PC-3 (cell line): ENCODE measurements at places on chromosomes 3 and 15.

DNA sequence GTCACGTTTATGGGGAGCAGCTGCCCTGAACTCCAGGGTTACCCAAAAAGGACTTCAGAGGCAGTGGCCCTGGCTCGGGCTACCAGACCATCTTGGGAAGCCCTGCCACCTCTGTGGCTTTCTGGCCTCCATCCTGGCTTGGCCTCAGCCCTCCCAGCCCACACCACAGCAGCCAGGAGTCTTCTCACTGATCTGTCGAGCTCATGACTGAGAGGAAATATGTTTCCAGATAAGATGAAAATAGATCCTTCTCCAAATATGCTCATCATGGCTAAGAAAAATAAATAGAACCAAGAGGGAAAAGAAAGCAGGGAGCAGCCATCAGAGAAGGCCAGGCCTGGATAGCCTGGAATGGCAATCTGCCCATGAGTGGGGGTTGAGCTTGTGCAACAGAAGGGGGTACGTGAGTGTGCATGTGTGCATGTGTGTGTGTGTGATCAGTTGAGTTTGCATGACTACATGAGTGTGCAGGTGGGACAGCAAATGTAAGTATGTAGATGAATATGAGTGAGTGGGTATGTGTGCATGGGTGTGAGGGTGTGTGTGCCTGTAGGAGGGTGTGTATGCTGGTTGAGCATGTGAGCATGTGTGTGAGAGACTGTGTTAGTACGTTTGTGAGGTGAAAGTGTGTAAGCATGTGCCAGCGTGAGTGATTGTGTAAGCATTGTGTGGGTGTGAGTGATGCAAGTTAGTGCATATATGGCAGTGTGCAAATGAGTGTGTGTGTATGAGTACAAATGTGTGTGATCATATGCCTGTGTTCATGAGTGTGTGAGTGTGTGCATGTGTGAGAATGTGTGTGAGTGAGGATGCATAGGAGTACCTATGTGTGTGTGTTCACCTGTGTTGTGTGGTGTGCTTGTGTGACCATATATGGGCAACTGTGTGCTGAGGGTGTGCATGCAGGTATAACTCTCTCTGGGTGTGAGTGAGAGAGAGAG, 9.9 kb upstream of the RFT1 start:
- no peak for DNase-seq

- DNase-seq: no peak
Observed at GRCh38 chr3:50255251-50255615, 13.7 kb upstream of the SEMA3B start.

GRCh38 chr3:79200456-79200855, 567.3 kb downstream of the ROBO1 start:
- DNase-seq: no peak

DNA sequence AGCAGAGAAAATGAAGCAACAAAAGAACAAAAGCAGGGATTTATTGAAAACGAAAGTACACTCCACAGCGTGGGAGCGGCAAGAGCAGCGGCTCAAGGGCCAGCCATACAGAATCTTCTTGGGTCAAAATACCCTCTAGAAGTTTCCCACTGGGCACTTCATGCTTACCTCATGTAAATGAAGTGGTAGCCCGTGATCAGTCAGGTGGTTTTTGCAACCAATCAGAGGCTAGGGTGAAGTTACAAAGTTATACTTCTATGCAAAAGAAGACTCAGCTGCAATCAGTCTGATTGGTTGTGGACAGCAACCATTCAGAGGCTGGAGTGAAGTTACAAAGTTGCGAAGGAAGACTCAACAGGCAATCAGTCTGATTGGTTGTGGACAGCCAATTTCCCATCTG, 37.8 kb upstream of the TRH start:
- peak; percentile 30 for DNase-seq

DNA sequence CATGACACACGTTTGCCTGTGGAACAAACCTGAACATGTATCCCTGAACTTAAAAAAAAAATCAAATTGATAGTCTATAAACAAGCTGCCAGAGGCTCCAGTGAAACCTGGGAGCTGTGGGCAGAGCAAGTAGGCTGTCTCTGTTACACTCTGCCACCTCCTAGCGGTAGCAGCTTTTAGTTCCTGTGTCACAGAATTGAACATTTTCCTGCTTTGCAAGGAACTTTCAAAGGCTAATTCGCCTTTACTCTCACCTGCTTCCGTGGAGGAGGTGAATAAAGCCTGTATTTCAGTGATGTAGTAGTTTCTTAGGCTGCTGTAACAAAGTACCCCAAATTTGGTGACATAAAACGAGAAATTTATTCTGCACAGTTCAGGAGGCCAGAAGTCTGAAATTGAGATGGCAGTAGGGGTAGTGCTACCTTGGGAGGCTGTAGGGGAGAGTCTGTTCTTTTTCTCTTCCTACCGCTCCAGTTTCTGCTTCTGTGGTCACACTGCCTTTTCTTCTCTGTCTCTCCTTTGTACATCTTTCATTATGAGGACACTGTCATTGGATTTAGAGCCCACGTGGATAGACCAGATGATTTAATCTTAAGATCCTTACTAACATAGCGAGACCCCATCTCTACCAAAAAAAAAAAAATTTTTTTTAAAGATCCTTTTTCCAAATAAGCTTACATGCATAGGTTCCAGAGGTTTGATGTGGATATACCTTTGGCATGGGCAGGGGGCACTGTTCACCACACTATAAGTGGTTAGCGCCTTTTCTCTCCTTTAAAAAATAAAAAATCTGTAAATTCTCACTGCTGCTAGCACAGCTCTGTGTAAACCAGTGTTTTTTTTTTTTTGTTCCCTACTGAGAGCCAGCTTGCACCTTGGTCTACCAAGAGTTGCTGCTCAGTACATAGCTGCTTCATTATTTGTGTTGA, 25.3 kb downstream of the FBXO22 start:
- DNase-seq: peak; percentile 32

GRCh38 chr3:126696701-126697267, 7.3 kb upstream of the CHCHD6 start:
- no peak for DNase-seq

DNA sequence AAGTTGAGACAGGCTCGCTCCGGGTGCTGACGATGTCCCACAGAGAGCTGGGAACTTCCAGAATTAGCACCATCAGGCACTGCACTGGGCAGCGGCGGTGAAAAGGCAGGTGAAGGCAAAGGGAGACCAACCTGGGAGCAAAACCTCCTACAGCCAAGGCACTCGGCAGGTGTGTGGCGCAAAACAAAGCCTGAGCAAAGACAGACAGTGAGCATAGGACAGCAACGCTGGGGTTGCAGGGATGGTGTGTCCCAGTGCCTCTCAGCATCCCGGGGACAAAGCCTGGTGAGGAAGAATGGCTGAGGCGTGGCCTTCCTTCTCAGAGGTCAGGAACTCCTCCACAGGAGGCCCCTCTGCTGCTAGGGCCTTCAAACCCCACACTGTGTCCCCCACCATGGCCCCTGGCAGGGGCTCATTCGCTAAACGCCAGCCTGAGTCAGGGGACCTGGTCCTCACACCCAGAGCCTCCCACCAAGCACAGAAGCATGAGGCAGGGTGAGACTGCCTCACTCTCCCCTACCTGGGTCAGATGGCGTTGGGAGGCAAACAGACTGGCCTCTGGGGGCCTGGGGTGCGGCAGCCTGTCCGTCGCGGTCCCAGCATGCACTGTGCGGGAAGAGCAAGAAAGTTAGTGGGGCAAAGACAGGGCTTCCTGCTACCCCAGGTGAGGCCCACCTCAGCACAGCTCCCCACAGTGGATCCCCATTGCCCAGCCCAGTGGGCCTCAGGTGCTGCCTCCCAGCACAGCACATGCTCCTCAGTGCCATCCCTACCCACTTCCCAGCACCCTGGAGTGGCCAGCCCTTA, 44.1 kb upstream of the LINGO1 start:
- DNase-seq: no peak

GRCh38 chr3:42514876-42515275, 12.4 kb downstream of the VIPR1 start:
- no peak for DNase-seq

- no peak for DNase-seq
Observed at GRCh38 chr3:9035473-9035872, 72.2 kb upstream of the RAD18 start.

- DNase-seq: no peak
Observed at GRCh38 chr3:35042210-35042991, 596.9 kb upstream of the ARPP21 start.

DNA sequence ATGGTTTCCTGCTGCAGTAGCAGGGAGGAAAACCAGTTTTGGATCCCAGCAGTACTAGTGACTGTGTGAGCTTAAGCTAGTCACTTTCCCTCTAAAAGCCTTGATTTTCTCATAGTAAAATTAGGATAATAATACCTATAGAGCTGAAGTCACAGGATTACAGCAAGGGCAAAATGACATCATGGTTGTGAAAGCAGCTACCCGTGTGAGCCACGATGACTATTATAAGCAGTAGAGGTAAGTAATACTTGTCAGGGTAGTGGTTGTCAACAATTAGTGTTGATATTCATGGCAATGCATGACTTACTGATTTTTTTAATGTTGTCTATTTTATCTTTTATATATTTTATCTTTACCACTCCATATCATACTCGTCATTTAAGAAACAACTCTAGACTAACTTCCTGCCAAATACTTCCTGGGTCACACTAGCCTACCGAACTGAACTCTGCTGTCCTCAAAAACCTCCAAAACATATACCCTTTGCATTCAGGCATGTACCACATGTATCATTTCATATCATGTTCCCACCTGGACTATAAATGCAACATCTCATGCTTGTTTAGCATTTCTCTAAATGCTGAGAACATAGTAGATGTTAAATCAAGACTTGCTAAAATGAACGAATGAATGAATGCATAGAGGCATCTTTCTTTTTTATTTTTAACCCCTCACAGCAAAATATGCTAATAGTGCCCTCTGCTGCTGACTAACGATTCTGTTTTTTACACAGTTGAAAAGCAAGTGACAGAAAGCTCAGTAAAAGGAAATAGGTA, 172.6 kb downstream of the P3H2 start:
- DNase-seq: peak; percentile 86

- DNase-seq: no peak
Observed at GRCh38 chr15:36881516-36881915, 218.8 kb downstream of the MEIS2 start.

DNA sequence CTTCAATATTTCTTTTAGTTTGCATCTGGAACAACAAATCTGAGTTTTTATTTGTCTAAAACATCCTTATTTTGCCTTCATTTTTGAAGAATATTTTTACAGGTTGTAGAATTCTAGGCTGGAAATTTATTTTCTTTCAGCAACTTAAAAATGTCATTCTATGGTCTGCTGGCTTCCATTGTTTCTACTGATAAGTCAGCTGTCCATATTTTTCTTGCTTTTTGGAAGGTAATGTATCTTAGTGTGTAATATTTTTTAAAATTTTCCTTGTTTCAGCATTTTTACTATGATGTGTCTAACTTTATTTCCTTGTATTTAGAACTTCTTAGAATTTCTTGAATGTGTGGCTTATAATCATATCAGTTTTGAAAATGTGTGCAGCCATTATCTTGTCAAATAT, 37.0 kb downstream of the SEMA6D start:
- no peak for DNase-seq

DNA sequence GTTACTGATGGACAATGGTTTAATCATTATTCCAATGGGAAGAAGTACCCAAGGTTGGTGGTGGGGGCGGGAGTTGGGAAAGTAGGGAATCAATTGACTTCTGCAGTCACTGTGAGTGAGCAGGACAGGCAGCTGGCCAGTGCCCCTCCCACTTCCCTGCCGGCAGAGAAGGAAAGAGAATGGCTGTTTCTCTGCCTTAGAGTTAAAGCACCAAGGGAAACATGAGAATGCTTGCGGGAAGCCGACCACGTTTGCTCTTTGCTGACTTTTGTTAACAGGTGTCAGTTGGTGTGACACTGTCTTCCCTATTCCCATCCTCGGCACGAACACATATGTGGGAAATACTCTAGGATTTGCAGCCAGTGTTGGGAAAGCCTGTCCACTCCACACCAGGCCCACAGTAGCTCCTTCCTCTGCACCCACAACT, 33.5 kb upstream of the MFSD1 start:
- peak; percentile 65 for DNase-seq

- no peak for DNase-seq
Observed at GRCh38 chr15:50523851-50524251, 22.6 kb downstream of the USP50 start.

DNA sequence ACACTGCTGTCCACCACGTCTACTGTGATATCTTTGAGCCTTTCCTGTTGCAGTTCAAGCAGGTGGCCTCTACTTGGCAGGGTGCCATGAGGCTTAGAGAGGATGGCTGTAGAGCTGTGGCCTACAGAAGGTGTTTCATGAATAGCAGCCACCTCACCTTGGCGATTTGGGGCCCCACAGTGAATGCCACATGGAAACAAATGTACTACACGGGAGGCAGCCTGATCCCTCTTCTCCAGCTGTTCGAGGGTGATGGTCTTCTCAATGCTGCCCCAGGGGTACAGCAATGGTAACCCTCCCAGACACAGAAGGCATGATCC, 70.7 kb downstream of the FAM43A start:
- DNase-seq: no peak

- no peak for DNase-seq
Observed at GRCh38 chr3:114380233-114380651, 86.4 kb downstream of the TIGIT start.

- DNase-seq: no peak
Observed at GRCh38 chr15:73568564-73569280, 64.5 kb downstream of the NPTN start.

GRCh38 chr3:67087788-67088187, 89.7 kb downstream of the KBTBD8 start:
- DNase-seq: no peak

GRCh38 chr3:138898301-138898700, 48.6 kb downstream of the FOXL2 start:
- DNase-seq: no peak

DNA sequence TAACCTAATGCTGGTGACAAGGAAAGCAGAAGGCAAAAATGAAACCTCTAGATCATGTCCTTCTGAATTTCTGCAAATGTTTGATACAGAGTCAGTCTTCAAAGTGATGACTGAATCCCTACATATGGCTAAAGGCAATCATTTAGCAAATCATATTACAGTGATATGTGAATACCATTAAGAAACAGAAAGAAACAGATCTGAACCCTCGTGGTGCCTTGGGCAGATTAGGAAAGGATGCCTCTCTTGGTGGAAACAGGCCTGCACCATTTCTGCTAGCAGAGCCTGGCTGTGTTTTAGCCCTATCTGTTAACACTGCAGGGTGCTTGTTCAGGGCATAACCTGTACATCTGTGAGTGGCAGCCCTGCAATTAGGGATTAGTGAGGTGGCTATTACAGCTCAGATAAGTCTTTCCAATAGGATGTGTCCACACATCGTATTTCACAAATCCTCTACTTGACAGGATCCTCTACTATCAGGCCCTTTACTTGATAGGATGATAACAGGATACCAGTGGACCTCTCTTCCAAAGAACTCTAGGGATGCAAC, 12.1 kb downstream of the SEC22C start:
- DNase-seq: no peak
